CD4-positive, alpha-beta T cell treated with Interleukin-12 subunit alpha and Interleukin-12 subunit beta, for 1 hour (primary cell): ENCODE measurements at places on chromosomes 3 and 15.

GRCh38 chr3:71389911-71390573 lies 193.5 kb downstream of the FOXP1 start:
- DNase-seq: peak; percentile 32

- no peak for DNase-seq
These were observed 156.3 kb downstream of the LPP start for GRCh38 chr3:188310270-188310710.

DNA sequence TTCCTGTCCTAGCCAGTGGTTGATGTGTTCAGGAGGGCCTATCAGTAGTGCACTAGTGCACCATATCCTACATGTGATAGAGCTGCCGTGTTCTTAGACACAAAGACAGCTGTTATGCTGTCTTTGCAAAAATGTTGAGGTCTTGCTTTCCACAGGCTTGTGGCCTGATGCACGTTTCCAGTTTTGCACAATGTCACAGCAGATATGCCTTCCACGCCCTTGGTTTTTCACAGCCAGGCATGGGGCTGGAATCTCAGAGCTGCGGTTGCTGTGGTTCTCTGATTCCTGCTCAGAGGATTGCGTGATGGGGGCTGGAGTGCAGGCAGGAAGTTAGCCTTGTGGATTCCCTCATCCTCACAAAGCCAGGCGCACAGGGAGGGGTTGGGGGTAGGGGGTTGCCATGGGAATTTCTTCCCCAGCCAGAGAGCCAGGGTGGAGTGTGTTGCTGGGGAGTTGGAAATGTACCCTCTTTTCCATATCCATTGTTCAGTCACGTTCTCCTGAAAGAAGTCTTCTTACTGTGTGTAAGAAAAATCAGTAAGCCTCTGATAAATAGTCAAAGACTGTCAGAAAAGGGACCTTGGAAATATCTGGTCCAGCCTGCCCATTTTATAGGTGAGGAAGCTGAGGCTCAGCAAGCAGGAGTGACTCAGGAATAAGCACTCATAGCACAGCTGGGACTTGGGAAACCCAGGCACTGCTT lies 79.4 kb downstream of the SMAD3 start:
- DNase-seq: no peak

GRCh38 chr15:76105391-76105790 lies 45.6 kb downstream of the TMEM266 start:
- no peak for DNase-seq

DNA sequence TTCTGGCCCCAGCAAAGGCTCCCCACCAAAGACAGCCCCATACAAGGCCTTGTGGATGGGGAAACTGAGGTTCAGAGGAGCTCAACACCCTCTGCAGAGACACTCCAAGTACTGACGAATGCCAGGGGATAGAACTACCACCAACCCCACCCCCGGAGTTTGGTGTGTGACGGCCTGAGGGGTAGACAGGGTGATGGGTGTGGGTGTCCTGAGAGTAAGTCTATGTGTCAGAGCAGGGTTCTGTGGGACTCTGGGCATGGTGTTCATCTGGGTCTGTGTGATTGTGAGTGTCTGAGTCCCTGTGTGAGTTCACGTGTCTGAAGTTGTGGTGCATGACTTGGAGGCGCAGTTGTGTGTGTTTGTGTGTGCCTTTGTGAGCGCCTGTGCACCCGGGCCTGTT lies 7.4 kb downstream of the PTH1R start:
- no peak for DNase-seq

- DNase-seq: no peak
These were observed 265.8 kb upstream of the WNT5A start for GRCh38 chr3:55752911-55753310.
